ENCODE measurements at places on chromosomes 2 and 18. TPM values are rescaled to one million over a fixed set of nuclear protein-coding genes. Genes with fewer than 3 reads are reported as not detected.
A peak's percentile ranks its signal among the peaks of the same experiment; 100 is the strongest.

DNA sequence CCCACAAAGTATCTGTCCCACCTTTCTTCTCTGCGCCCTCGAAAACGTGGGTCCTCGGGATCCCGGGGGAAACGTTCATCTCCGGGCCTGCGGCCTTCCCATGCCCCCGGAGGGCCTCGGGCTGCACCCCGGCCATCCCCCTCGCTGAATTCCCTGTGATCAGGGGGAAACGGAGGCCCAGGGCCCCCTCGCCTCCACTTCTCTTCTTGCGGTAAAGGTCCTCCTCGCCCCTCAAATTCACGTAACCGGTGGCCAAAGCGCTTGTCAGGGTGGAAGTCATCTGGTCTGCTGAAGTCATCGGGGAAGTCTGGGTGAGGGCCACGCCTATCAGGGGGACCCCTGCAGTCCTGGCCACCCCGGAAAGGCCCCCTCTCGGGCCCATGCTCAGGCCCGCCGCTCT lies 12.3 kb downstream of the SFT2D3 start:
- no peak for DNase-seq

GRCh38 chr2:144518748-144519596 lies 947 bp downstream of the ZEB2 start:
- no peak for DNase-seq

- no peak for DNase-seq
Observed at GRCh38 chr2:62856228-62857040, 150.9 kb downstream of the EHBP1 start.

DNA sequence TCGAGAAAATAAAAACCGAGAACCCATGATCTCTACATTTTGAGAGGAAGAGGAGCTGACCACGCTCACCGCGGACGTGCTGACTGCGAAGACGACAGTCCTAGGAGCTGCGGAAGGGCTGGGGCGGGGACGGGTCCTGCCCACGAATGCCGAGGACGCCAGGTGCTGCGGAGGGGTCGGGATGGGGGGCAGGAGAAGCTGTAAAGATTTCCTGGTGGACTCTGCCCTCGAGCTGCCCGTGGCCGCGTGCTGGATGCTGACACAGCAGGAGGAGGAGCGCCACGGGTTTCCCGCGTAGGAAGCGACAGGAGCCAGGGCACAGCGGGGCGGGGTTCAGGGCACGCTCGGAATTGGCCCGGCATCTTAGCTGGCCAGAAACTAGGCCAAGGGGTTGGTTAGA lies 22.2 kb downstream of the ZSCAN30 start:
- no peak for DNase-seq

DNA sequence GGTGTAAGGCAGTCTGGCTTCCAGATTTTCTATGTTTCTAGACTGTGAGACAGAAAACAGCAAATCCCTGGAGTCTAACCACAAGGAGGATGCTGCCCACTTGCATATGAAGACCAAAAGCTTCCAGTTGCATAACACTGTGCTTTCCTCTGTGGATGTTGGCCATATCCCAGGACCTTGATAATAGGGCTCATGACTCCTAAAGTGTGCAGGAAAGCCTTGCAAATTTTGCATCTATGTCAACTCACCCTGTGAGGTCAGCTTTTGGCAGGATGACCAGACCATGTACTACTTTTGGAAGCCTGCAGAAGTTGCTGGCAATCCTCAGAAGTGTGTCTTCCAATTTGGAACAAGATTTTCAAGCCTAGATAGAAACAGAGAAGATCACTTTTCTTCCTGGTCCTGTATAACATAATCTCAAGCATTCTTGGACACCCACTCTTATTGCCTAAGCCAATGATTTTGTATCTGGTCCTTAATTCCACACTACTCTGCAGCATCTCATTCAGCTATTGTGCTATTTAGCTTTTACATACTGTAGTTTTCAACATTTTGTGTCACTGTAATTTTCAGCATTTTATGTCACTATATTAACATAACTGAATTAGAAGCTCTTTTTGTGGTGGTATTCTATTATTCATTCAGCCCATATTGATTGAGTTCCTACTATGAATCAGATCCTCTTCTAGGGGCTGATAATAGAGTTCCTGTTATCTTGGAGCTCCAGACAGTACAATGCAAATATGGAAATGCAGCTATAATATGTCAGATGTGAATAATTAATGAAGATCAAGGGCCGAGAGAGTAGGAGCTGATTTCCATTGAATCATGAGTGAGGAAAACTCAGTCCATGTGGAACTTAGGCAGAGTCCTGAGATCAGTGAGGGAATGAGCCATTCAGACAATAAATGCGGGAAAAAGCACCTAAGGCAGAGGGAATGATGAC lies 85.3 kb upstream of the RAB27B start:
- no peak for DNase-seq

DNA sequence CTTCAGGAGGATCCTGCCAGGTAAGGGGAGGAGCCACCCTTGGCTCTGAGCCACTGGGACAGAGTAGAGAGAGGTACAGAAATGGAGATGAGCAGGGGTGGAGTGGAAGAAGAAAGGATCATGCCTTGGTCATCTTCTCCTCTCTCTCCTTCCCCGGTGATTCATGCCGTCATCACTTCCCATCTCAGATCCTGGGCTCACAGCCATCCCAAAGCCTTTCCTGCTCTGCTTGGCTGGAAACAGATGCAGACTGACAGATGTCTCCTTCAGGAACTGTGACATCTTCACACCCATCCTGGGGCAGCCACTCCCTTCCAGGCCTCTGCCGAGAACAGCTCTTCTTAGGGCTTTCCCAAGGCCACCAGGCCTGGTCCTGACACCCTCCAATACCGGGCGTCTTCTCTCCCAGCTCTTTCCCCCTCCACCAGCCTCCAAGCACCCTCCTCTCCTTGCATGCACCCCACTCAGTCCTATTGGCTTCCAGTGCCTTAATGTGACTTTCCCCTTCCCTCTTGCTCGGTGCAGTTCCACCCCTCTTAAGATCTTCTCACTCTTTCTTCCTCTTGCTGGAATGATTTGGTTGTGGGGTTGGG lies 58.3 kb upstream of the TNP1 start:
- no peak for DNase-seq

- no peak for DNase-seq
Observed at GRCh38 chr2:231716666-231717280, 8.4 kb downstream of the PTMA start.

DNA sequence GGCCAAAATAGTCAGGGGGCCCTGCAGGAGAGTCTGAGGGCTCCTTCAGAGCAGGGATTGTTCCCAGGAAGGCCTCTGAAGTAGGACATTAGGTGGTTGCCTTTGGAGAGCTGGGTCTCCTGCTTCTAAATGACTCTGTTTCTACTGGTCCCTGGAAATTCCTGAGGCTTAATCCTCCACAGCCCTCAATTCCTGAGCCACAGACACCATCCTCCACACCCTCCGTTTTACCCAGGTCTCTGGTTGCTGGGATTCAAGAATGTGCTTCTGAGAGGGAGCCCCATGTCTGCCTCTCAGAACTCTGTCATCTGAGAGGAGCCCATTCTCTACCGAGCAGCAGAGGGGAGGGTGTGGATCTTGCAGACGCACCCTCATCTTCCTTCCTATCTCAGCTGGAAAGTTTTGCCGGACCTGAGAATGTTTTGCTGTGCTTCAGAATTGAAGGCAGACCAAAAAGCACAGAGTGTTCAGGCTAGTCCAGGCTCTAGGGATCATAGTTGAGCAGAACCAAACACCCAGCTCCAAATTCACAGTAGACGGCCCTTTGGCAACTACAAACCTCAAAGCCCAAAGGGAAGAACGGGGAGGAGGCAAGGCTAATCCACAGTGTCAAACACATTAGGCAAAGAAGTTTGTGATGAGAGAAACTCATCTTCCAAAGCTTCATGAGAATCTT lies 8.1 kb downstream of the VIT start:
- DNase-seq = no peak

DNA sequence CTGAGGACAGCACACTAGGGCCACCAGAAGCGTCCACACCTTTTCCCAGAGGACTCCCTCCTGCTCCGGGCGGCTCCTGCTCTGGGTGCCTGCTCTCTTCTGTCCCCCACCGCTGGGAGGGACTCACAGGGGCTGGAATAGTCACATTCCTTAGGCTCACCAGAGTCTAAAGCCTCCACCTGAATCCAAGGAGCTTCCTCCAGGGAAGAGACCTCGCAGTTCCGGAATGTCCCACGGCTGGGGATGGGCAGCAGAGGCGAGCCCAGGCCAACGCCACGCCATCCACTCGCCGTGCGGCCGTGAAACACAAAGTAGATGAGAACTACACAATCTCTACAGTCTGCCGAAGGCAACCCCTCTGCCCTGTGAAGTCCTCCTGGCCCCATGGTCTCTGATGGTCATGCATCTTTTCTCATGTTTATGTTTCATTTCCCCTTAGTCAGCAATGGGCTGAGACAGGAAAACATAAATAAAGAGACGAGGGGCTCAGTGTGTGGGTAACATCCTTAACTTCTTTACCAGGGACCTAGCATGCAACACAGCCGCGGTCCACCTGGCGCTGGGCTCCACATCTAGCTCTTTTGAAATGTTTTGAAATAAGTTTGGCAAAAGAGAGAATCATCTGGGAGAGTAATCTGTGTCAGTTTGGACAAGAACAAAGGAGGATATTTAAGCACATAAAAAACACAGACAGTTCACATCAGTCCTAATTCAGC lies 98.4 kb downstream of the PXDN start:
- no peak for DNase-seq

DNA sequence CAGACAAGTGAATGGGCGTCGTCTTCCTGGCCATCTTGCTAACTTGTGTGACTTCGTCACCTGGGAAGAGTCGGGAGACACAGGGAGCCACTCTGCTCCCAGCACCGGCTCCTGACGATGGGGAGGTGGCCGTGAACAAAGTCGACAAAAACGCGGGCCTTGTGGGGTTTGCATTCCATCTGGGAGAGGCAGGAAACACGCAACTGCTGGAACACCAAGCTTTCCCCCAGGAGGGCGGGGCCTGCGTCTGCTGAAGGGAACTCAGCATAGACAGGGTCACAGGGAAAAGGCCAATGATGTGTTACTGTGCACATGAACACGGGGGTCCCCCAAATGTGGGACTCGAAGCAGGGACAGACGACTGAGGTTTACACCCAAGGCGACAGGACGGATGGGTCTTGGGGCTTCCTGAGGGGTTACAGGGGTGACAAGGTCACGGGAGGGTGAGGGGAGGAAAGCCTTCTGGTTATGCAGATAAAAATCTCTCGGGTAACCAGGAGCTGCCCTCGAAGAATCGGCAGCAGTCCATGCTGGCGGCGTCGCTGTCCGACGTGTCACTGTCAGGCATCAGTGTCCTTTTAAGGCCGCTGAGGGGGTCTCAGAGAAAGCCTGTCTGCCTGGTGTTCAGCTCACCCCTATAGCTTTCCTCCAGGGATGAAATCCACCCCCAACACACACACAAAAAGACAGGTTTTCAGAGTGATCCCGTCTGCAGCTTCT lies 28.2 kb upstream of the PRLH start:
- DNase-seq = no peak

DNA sequence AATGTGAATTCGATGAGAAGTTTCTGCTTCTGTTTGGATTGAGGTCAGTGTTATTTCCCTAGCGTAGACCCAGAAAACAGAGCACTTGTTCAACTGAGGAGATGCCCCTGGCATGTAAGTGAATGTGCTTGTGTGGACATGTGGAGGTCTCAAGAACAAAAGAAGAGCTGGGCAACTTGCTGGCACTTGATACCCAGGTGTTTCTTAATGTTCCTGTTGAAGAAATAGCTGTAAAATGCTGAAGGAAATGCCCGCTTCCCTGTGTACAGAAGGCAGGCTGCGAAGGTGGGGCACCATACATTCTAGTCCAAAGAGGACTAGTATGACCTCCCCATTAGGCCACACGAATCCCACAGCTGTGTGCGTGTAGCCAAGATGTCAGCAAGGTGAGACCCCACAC lies 9.8 kb upstream of the LBH start:
- DNase-seq = no peak

- peak; percentile 72 for DNase-seq
Observed at GRCh38 chr2:44392338-44392943, 30.7 kb downstream of the CAMKMT start.

DNA sequence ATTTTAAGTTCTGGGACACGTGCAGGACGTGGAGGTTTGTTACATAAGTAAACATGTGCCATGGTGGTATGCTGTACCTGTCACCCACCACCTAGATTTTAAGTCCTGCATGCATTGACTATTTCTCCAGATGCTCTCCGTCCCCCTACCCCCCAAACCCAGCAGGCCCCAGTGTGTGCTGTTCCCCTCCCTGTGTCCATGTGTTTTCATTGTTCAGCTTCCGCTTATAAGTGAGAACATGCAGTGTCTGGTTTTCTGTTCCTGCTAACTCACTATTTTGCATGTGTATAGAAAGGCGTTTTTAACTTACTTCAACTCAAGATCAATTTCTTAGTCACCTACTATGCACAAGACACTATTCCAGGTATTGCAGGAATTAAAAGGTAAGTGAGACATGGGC lies 128.0 kb downstream of the PLCL1 start:
- DNase-seq = no peak

DNA sequence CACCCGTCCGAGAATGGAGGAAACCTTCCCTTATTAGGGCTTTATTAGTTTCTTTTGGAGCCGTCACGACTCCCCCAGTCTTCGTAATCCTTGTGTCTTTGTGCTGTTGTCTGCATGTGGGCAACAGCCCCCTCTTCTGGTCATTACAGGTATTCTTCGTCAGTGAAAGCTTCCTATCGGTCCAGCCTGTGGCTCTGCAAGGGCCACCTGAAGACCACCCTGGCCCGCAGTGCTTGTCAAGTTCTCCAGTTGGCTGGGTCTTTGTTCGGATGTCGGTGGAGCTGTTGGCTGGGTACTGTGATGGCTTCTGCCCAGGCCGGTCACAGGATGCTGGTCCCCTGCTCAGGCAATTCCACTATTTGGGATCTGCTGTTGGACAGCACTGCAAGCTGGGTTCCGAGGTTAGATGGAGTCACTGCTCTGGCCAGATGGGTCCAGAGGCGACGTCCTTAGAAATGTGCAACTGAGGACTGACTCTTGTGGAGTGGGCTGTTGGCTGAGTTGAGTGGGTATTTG lies 19.2 kb downstream of the E2F6 start:
- DNase-seq = peak; percentile 60

- DNase-seq = no peak
Observed at GRCh38 chr2:45945302-45945717, 293.8 kb downstream of the PRKCE start.

GRCh38 chr18:78733762-78734613 lies 245.6 kb upstream of the SALL3 start:
- no peak for DNase-seq

- DNase-seq = no peak
Observed at GRCh38 chr2:39838589-39838988, 59.5 kb upstream of the THUMPD2 start.

DNA sequence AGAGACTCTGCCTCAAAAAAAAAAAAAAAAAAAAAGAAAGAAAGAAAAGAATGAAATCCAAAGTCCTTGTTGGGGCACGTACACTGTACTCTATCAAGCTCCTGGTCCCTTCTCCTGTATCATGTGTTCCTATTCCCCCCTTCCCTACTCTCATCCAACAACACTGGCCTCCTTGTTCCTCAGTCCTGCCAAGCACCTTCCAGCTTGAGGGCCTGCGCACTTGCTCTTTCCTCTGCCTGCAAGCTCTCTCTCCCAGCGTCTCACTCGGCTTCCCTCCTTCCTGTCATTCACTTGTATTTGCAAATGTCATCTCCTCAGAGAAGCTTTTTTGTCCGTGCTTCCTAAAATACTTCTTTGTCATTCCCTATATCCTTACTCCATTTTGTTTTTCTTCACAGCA lies 10.8 kb upstream of the KIF3C start:
- DNase-seq = no peak

RFTN2 gene
- total RNA-seq = not detected

CLEC4F gene
- total RNA-seq = not detected

RSAD2 gene
- 9.9 TPM for total RNA-seq

UGT1A10 gene
- total RNA-seq = not detected

PROKR1 gene
- not detected for total RNA-seq

REG3A gene
- not detected for total RNA-seq

TTN gene
- total RNA-seq = 0.91 TPM

FBXO41 gene
- total RNA-seq = 11.8 TPM

CPS1 gene
- total RNA-seq = 0.96 TPM

SERPINB11 gene
- not detected for total RNA-seq

IL1RL2 gene
- total RNA-seq = 0.91 TPM

MBOAT2 gene
- total RNA-seq = 4.1 TPM
